ENCODE measurements at places on chromosomes 7 and 10.

- no peak for DNase-seq
Observed at GRCh38 chr7:32259931-32260596, 189.9 kb upstream of the PDE1C start.

GRCh38 chr10:12699781-12700556, 301.5 kb downstream of the CCDC3 start:
- DNase-seq = no peak

DNA sequence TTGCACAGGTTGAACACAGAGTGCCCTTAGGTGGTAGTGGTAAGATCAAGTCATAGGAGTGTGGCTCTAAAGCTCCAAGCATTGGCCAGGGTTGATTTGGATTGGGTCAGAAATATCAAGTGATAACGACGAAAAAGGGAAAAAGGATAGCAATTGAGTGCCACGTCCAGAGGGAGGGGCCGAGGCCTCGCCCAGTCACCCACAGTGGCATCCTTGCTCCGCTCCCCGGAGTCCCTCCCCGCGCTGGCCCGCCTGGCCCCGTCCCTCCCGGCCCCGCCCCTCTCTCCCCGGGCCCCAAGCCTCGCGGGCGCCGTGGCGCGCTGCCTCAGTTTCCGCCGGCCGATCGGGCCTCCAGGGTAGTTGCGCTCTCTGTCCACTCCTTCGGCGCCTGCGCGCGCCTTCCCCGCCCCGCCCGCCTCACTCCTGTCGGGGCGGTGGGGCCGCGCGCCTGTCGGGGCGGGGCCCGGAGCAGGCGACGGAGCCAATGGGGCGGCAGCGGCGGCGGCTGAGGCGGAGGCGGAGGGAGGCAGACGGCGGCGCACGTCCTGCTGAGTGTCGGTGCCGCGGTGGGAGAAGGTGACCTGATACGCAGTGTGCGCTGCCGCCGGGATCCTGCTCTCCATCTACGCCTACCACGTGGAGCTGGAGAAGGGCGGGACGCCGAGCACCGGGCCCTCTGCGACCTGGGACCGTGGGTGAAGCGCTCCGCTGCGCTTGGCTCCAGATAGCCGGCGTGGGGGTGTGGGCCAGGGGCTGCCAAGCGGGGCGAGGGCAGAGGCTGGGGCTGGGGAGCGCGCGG, 209.1 kb upstream of the ZNF722 start:
- DNase-seq = no peak

DNA sequence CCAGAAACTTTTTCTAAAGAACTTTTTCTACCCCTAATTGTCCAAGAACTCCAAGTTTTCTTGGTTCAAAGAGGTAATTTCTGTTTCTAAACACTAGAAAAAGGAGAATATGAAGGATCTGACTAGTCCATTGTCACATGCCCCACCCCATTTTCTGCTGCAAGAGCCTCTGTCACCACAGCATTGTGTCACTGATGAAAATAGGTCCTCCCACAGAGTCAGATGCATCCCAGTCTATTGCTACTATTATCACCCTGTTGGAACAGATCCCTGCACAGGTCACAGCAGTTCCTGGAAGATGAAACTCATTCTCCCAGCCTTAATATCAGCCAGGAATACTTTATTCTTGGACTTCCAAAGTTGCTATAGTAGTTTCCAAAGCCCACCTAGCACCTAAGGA, 7.5 kb upstream of the CFTR start:
- no peak for DNase-seq

- no peak for DNase-seq
Observed at GRCh38 chr7:36280840-36281812, 108.5 kb upstream of the ANLN start.

- no peak for DNase-seq
Observed at GRCh38 chr10:6988654-6989053, 408.6 kb upstream of the PRKCQ start.

- DNase-seq = no peak
Observed at GRCh38 chr7:35505066-35505465, 189.9 kb downstream of the HERPUD2 start.

DNA sequence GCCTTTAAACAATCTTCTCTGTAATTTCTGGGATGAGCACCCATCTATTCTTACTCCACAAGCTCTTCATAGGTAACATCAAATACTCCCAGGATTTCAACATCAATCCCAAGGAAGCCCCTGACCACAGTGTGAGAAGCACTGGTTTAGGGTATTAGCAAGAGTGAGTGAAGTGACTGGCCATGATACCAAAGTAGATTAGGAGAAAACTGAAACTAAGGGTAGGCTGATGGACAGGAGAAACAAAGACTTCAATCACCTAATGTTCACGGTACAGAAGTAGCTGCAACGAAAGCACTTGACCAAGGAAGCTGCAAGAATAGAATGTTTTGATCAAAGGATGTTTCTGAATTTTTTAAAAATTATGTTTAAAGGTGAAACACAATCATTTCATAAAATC, 49.8 kb downstream of the LMBR1 start:
- no peak for DNase-seq

DNA sequence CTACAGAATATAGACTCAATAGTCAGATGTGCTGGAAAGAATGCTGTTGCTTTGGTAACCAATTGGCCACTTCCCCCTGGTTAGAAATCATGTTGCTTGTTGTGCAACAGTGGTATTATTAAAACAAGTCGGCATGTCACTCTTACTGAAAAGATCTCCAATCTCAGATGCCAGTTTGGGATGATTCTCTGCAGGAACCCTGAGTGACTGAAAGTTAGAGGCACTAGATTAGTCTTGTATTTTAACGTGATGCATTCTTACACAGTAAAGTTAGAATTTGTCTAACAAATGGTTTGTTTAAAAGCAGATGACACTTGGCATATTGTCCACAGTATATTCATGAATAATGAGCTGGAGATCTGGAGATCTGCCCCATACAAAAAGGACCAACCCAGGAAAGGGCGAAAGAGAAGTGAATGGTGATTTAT, 287.6 kb downstream of the TWIST1 start:
- no peak for DNase-seq

GRCh38 chr10:111593578-111593977, 516.7 kb downstream of the ADRA2A start:
- no peak for DNase-seq

DNA sequence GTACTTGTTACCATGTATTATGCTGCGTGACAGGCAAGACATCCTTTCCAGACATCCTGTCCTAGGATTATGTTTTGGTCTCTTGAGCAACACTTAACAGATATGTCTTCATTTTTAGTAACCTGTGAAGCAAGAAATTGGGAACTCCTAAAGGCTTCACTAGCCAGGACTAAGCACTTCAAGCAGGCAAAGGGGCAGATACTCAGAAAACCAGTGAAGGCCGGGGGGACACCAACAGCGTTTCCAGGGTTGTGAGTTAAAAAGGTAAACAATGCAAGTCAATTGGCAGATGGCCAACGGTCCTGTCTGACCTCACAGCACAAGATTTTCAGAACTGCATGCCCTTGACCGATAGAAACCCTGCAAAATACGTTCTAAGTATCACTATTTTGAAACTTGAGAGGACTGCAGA, 77.6 kb upstream of the SFMBT2 start:
- DNase-seq = no peak

GRCh38 chr10:2576892-2577291, 490.5 kb upstream of the PFKP start:
- no peak for DNase-seq

DNA sequence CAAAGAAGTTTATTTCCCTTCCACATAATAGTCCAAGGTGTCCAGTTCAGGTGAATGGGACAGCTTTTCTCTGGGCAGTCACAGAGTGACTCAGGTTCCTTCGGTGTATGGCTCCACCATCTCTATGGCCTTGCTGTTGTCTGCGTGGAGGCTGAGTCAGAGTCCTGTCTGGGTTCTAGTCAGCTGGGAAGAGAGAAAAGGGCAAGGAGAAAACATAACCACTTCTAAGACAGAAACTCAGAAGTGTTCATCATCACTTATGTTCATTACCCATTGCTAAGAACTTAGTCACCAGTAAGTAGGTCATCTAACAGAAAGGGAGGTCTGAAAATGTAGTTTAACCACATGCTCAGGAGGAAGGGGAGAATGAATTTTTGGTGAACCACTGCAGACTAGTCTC, 32.4 kb upstream of the CCDC7 start:
- DNase-seq = no peak

GRCh38 chr7:134695321-134695860, 48.7 kb downstream of the BPGM start:
- no peak for DNase-seq

GRCh38 chr10:72801263-72801868, 92.2 kb upstream of the OIT3 start:
- no peak for DNase-seq

DNA sequence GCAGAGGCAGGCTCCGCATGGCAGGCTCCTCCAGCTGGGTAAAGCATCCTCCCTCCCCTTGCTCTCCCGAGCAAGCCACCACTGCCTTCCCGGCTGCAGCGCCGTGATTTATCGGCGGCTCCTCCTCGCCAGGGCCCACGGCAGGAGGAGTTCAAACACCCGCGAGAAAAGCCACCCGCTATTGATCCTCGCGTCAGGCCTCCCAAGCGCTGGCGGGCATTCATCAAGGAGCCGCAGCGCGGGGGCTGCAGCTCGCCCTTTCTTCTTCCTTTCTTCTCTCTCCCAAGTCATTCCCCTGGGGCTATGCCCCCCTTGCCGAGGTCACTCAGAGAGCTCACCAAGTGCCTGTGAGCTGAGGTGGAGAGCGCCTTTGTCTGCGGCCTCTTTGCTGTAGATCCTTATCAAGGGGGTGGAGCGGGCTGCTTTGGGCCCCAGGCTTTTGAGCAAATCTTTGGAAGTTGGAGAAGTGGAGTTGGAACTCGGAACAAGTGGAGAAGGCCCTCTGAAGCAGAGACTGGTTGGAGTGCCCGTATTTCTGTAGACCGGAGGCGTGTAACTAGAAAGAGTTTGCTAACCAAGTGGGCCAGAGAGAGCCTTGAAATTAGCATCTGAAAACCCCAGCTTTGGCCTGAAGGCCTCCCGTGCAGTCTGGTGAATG, 107.2 kb upstream of the PPIF start:
- DNase-seq = no peak

DNA sequence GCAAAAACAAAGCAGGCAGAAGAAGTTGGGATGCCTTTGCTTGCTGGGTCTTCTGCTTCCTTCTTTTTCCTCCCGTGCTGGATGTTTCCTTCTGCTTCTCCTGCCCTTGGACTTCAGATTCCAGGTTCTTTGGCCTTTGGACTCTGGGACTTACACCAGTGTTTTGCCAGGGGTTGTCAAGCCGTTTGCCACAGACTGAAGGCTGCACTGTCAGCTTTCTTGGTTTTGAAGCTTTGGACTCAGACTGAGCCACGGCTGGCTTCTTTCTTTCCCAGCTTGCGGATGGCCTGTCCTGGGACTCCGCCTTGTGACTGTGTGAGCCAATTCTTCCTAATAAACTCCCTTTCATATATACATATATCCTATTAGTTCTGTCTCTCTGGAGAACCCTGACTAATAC, 11.3 kb upstream of the LCOR start:
- DNase-seq = no peak

DNA sequence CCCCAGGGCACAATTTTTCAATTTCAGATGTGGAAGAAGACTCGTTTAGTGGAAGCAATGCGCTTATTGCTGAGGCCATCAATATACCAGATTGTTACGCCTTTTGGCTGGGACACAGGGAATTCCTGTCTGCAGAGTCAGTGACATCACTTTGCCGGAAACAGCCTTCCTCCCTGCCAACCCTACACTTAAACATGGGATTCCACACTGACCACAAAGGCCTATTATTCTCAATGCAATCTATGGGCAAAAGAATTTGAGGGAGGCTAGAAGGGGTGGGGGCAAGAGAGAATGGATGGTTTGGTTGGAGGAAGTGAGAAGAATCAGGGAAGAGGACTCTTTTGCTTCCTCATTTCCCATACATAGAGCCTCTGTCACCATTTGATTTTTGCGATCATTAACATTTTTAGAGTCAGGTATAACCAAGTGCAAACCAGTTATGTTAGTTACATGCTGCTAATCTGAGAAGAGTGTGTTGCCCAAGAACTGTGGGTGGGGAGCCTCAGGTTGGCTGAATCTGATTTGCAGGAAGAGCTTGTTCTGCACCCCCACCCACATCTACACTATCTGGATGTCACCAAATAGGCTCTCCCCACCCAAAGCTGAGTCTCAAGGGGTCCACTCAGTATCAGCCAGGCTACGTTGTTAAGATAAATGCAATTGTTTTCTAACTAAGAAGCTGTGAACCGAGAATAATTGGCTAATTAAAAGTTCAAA, 58.2 kb downstream of the ENTPD1 start:
- no peak for DNase-seq

DNA sequence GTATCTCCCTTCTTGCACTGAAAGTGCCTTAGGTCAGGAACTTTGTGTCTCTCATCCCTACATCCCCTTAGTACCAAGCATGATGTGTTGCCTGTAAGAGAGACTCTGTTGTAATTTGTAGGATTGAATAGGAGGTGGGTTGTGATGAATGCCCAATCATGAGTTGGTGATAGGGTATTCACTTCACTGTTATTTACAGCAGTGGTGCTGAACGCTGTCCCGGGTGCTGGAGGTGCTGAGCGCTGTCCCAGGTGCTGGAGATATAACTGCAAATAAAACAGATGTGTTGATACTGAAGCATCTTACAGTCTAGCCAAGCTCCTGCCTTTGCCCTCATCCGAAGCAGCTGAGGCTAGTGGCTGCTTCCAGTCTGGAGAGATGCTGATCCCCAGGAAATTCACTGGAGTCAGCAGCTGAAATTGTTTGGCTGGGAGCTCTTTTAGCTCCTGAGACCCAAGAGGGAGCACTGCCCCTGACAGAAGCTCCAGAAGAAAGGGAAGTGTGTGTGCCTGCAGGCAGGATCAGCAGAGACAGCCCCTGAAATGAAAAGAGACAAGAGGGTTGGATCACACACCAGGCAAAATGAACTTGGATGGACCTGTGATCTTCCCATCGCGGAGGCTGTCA, 183.4 kb downstream of the SORCS3 start:
- no peak for DNase-seq

DNA sequence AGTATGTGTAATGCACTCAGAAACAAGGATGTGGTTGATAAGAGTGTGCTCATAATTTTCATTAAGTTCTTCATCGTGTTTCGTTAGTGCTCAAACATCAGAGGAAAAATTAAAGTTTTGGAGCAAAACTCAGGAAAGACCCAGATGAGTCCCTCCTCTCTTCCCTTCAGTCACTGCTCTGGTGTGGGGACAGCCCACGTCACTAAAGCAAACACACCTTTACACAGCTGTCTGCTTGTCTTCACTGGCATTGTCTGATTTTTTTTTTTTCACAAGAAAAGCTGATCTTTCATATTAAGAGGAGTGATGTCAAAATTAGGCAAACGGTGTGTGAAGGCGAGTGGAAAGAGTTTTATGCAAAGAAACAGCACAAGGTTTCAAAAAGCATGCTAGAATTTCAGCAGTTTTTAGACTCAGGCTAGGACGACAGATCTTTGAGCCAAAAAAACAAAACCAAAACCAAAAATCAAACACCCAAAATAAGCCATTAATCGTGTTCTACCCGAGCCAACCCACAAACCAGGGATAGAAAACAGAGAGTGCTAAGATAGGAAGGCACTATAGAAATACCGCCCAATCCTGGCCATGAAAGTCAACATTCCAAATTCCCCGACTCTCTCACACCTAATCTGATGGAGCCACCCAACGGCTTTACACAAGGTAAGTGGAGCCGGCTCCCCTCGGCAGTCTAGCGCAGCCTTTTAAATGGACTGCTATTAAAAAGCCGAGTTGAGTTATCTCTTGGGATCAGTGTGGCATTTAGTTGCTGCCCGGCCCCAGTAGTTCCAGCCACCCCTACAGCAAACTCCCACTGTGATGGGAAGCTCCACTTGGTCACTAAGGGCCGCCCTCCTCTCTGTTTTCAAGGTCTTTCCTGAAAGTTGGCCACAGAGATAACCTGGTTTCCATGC, 27.9 kb upstream of the GATA3 start:
- DNase-seq = no peak

All from stimulated activated CD8-positive, alpha-beta memory T cell treated with anti-CD3 and anti-CD28 coated beads, Interleukin-2, amount 100 ng/mL, for 1 hour (primary cell).